ENCODE measurements at places on chromosomes 4 and X. TPM values are rescaled to one million over a fixed set of nuclear protein-coding genes. Genes with fewer than 3 reads are reported as not detected.

GRCh38 chrX:142977128-142977914 lies 48.4 kb upstream of the SPANXN4 start:
- DNase-seq = no peak

DNA sequence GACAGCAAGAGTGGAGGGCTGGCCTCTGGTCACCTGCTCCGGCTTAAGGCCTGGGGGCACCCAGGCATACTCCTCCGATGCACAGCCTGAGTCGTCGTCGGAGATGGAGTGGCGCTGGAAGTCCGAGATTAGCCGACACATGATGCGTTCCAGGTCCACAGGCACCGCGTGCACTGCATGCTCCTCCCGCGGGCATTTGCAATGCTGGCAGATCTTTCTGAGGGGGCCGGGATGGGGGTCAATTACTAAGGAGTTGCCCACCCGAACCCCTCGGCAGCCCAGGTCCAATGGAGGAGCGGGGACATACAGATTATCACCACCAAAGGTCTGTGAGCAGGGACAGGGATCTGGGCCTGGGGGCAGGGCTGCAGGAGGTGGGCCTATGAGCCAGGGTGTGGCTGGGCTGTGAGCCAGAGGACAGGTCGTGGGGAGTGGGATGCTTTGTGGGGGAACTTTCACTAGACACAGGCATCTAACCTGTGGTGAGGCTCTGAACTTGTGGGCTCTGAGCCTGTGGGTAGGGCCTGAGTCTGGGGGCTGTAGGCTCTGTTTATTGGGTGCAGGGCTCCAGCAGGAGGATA lies 2.4 kb downstream of the PRICKLE3 start:
- DNase-seq = no peak

DNA sequence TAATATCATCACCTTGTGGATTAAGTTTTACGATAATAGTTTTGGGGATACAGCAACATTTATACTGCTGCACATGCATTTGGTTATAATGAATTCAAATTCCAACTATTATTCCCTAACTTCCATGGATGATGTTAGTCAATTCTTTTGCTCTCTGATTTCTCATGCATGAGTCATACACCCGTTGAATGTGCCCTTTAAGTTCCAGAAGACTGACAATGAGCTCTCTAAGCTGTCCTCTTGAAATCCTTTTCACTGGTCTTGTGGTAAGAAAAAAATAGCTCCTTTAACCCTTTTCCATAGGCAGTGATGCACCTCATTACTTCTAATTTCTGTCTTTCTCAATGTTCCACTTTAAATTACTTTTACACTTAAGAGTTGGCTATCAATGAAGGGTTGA lies 1095.2 kb upstream of the POU3F4 start:
- DNase-seq = no peak

- DNase-seq = no peak
Observed at GRCh38 chrX:103453655-103454054, 65.6 kb downstream of the RAB40A start.

GRCh38 chrX:151676196-151676595 lies 19.1 kb upstream of the PRRG3 start:
- DNase-seq = no peak

PABPC4L gene
- 1.2 TPM for total RNA-seq

GC gene
- total RNA-seq = 0.31 TPM

ATP1B4 gene
- under 0.01 TPM for total RNA-seq

CWH43 gene
- not detected for total RNA-seq

PPBP gene
- 5.9 TPM for total RNA-seq

ZNF711 gene
- total RNA-seq = 127 TPM

HNRNPD gene
- 56.0 TPM for total RNA-seq
